ENCODE measurements at places on chromosomes 2 and 18. TPM values are rescaled to one million over a fixed set of nuclear protein-coding genes. Genes with fewer than 3 reads are reported as not detected.

RRM2 gene
- total RNA-seq, result 20.0 TPM

MAP3K19 gene
- 1.1 TPM for total RNA-seq

SLC38A11 gene
- total RNA-seq, result 5.1 TPM

GCG gene
- 21.1 TPM for total RNA-seq

KIAA2012 gene
- total RNA-seq, result not detected

RND3 gene
- total RNA-seq, result 135 TPM

ONECUT2 gene
- 1.7 TPM for total RNA-seq

SP140 gene
- 0.08 TPM for total RNA-seq

ANKRD30B gene
- total RNA-seq, result not detected

DNA sequence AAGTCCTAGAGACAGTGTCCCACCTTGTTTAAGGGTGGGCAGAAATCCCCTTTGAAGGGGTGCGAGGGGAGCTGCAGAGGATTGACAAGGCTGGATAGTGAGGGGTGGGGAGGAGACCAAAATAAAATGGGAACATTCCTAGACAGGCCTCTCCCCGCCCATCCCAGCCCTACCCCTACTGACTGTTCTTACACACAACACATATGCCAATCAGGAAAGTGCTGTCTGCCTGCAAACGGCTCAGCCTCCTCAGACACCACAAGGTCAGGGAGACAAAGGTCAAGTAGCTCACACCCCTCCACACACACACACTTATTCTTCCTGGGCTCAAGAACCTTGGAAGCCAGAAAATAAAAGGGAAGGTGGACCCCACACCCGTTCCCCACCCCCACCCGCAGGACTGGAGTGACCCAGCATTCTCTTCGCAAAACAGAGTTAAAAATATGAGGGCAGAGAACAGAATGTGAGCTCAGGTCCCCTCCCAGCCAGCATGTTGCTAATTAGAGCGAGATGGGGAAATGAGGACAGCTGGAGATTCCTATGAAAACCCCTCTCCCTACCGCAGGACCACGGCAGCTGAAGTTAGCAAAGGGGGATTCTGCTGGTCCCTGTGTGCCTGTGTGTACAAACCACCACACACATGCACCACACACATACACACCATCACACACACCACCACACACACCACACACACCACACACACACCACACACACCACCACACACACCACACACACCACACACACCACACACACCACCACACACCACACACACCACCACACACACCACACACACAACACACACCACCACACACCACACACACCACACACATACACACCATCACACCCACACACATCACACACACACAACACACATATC lies 197.8 kb downstream of the TNS1 start:
- H3K27ac ChIP-seq, result no peak overlapping the region
- H3K36me3 ChIP-seq, result no peaks in the 10 kb centered on the region
- no peak overlapping the region for H3K4me3 ChIP-seq
- no peaks in the 10 kb centered on the region for H3K27me3 ChIP-seq
- DNase-seq, result no peak

GRCh38 chr2:27771202-27771547 lies 344 bp upstream of the MRPL33 start:
- peak overlapping the region; percentile 15 for H3K4me3 ChIP-seq
- H3K27me3 ChIP-seq, result no peaks in the 10 kb centered on the region
- peaks cover 4% of the 10 kb centered on the region for H3K36me3 ChIP-seq
- H3K27ac ChIP-seq, result peak overlapping the region; percentile 96

DNA sequence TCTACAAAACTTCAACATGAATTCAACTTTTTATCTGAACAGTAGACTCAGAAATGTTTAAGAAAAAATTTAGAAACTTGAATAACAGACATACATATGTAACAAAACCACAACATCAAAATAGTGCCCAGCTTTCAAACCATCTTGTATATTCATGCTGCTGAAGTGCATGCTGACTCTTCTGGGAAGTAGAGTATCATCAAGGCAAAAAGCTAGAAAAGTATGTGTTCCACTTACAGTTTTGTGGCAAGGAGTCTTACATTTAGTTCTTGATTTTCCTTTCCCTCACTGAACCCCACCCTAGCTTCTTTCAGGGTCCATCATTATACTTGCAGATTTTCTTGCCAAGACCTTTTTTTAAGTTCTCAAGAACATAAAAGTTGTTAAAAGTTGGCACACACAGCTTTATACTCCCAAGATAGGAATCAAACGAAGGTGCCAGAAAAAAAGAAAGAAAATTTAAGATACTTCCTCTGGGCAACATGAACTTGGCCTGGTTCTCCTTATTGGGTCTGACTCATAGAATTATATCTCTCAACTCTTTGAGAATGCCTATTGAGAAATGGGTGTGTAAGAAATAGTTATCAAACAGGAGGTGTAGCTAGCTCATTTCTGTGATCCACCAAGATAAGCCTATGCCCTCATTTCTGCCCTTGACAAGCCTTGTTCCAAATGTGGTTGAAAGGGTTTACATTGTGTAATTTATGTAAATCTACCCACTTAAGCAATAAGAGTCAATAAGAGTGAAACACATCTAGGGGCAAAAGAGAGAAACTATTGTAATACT lies 667.6 kb upstream of the ACVR2A start:
- H3K4me3 ChIP-seq, result no peak overlapping the region
- no peaks in the 10 kb centered on the region for H3K36me3 ChIP-seq
- no peaks in the 10 kb centered on the region for H3K27me3 ChIP-seq

DNA sequence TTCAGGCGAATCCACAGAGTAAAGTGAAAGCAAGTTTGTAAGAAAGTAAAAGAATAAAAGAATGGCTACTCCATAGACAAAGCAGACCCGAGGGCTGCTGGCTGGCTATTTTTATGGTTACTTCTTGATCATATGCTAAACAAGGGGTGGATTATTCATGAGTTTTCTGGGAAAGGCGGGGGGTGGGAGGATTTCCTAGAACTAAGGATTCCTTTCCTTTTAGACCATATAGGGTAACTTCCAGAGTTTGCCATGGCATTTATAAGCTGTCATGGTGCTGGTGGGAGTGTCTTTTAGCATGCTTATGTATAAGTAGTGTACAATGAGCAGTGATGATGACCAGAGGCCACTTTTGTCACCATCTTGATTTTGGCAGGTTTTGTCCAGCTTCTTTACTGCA lies 59.8 kb downstream of the SLC4A3 start:
- no peaks in the 10 kb centered on the region for H3K27me3 ChIP-seq
- H3K4me1 ChIP-seq, result no peaks in the 10 kb centered on the region
- H3K4me3 ChIP-seq, result no peak overlapping the region
- DNase-seq, result no peak

DNA sequence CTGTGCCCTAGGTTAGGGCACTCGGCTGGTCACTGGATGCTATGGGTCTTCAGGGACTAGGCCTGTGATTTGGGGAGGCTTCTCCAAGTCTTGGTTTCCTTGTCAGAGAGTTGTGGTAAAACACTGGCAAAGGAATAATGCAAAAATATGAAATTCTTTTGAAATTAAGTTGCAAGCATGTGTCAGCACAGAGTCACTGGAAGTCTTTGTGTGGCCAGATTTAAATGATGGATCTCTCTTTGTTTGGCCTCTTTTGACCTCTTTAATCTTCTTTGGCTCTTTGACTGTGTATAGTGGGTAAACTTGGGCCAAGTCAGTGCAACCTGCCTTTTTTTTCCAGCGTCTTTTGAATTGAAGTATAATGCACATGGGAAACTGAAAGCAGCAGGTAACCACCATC lies 12.1 kb downstream of the HK2 start:
- no peaks in the 10 kb centered on the region for H3K36me3 ChIP-seq
- H3K27ac ChIP-seq, result peak overlapping the region; percentile 95
- no peak for DNase-seq
- no peak overlapping the region for H3K4me3 ChIP-seq

DNA sequence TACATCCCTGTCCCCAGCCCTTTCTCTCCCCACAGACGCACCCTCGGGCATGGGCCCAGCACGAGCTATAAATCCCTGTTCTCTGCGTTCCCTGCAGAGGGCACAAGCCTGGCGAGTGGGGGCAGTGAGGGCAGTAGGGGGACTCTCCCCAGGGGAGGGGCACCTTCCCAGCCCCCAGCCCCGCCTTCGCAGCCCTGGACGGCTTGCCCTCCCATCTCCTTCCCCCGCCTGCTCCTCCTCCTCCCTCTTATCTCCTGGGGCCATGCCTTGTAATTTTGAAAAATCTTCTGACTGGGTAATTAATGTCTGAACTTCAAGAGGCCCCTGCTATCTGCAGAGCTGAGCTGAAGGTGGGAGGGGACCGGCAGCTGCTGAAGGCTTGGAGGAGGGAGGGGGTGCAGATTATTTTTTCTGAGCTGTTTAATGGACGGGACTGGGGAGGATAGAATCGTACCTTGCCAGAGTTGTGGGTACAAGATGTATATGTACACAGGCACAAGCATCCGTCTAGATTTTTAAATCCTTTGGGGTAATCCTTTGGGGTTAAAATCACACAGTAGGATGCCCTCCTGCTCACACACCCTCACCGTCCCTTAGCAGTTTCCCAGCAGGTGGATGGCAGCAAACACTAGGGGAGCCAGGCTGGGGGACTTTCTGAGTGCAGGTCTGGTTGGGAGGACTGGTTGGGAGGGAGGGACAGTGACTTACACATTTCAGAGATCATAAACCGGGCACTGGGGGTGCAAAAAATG lies 121.9 kb downstream of the SMAD7 start:
- no peaks in the 10 kb centered on the region for H3K27me3 ChIP-seq
- peak overlapping the region; percentile 91 for H3K27ac ChIP-seq
- no peak overlapping the region for H3K4me3 ChIP-seq
- DNase-seq, result peak; percentile 69
- H3K36me3 ChIP-seq, result no peaks in the 10 kb centered on the region

GRCh38 chr18:48732767-48733424 lies 194.1 kb downstream of the CTIF start:
- no peak for DNase-seq
- H3K27me3 ChIP-seq, result no peaks in the 10 kb centered on the region
- H3K4me1 ChIP-seq, result peaks cover 6% of the 10 kb centered on the region
- no peak overlapping the region for H3K4me3 ChIP-seq

GRCh38 chr2:166628478-166629136 lies 134.6 kb upstream of the SCN7A start:
- DNase-seq, result no peak
- H3K27ac ChIP-seq, result no peak overlapping the region
- H3K4me3 ChIP-seq, result no peak overlapping the region
- H3K4me1 ChIP-seq, result no peaks in the 10 kb centered on the region

DNA sequence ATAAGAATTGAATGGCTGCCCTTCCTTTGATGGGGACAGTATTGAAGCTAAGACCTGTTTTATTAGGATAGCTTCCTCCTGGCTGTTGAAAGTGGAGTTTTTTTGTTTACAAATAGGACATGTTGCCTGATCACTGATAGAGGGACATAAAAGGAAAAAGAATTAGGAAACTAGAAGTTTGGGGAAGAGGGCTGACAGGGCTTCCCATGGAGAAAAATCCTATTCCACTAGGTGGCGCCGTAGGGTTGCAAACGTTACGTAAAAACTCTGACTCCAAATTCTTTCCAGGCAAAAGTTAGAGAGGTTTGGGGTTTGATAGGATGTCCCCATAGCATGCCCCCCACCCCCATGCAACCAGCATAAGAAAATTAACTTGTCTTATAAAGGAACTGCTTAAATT lies 11.1 kb upstream of the RBFA start:
- H3K4me3 ChIP-seq, result no peak overlapping the region
- H3K27ac ChIP-seq, result no peak overlapping the region
- no peak for DNase-seq
- no peaks in the 10 kb centered on the region for H3K27me3 ChIP-seq
- no peaks in the 10 kb centered on the region for H3K36me3 ChIP-seq

DNA sequence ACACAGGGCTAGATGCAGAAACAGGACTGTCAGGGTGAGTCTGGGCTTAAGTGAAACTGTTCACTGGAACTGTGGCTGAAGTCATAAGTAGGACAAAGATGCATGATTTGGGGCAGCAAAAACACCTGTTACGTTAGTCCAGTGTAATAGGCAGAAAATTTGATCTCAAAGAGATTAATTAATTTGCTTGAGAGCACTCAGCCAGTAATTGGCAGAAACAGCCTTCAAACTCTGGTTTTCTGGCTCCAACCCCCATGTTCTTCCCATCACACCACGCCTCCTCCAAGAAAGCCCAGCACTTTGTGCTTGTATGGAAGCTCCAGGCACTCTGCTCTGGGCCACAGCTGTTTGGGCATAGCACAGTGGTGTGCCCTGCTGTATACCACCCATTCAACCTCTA lies 54.0 kb downstream of the CNTNAP5 start:
- no peaks in the 10 kb centered on the region for H3K36me3 ChIP-seq
- no peak for DNase-seq
- H3K4me3 ChIP-seq, result no peak overlapping the region
- H3K27me3 ChIP-seq, result no peaks in the 10 kb centered on the region

- no peak overlapping the region for H3K4me3 ChIP-seq
- peaks cover 7% of the 10 kb centered on the region for H3K4me1 ChIP-seq
- H3K27ac ChIP-seq, result no peak overlapping the region
- DNase-seq, result no peak
- no peaks in the 10 kb centered on the region for H3K27me3 ChIP-seq
- H3K36me3 ChIP-seq, result no peaks in the 10 kb centered on the region
These were observed 17.9 kb downstream of the VAPA start for GRCh38 chr18:9931678-9932077.

DNA sequence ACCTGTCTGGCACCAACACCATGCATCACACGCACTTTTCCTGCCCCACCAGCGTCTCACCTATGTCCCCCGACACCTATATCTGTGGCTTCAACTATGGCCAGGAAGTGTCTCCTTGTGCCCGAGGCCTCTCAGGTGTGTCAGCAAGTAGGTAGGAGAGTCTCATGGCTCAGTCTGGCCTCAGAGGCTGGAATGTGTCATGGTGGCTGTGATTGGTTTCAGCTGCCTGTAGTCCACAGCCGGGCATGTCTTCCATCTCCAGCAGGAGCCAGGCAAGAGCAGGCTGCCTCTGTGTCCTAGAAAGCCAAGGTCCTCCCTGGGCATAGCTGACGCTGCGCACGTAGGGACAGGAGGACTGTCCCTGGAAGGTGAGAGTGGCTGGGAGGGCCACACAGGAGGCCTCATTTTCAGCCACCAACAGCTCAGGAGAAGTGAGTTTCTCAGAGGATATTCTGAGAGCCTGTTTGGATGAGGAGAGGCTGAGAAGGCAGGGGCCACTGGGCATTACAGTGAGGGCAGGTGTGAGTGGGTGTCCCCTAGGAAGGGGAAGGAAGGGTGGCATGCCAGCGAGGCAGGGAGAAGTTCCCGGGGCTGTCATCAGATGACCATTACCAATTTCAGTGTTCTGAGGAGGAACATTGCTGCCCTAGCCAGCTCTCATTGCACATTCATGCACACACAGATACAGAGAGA lies 47.2 kb downstream of the SDC1 start:
- H3K36me3 ChIP-seq, result no peaks in the 10 kb centered on the region
- no peak overlapping the region for H3K27ac ChIP-seq
- DNase-seq, result no peak
- H3K4me1 ChIP-seq, result no peaks in the 10 kb centered on the region
- H3K4me3 ChIP-seq, result no peak overlapping the region
- no peaks in the 10 kb centered on the region for H3K27me3 ChIP-seq
